GM04504 (cell line): ENCODE measurements at places on chromosomes 2 and 18.

DNA sequence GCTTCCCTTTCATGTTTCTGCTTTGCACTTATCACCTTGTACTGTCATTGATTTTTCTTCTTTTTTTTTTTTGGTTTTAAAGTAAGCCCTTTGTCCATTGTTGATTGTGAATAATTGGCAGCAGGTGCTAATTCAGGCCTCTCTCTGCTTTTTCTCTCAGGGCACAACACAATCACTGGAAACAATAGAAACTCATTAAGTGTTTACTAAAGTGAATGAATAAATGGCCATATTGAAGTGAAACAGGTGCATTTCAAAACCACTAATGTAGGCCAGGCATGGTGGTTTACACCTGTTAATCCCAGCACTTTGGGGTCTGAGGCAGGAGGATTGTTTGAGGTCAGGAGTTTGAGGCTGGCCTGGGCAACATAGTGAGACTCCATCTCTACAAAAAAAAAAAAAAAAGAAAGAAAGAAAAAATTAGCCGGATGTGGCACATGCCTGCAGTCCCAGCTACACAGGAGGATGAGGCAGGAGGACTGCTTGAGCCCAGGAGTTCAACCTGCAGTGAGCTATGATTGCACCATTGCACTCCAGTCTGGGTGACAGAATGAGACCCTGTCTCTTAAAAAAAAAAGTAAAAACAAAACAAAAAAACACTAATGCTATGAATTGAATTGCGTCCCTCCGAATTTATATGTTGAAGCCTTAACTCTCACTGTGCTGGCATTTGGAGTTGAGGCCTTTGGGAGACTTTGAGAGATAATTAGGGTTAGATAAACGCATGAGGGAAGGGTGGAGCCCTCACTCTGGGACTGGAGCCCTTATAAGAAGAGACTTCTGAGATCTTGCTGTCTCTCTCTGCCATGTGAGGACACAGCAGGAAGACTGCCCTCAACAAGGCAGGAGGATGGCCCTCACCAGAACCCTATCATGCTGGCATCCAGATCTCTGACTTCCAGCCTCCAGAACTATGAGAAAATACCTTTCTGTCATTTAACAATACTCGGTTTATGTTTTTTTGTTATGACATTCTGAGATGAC is 19.9 kb downstream of the SLC38A11 start:
- no peak for DNase-seq

- DNase-seq = no peak
Observed at GRCh38 chr2:192201116-192201515, 6.4 kb upstream of the TMEFF2 start.

- DNase-seq = peak; percentile 62
Observed at GRCh38 chr18:36711813-36712444, 116.9 kb downstream of the TPGS2 start.

- peak; percentile 73 for DNase-seq
Observed at GRCh38 chr18:36628435-36629137, 200.2 kb downstream of the TPGS2 start.

GRCh38 chr18:49123431-49123830 is 172.7 kb upstream of the SMAD7 start:
- DNase-seq = no peak

DNA sequence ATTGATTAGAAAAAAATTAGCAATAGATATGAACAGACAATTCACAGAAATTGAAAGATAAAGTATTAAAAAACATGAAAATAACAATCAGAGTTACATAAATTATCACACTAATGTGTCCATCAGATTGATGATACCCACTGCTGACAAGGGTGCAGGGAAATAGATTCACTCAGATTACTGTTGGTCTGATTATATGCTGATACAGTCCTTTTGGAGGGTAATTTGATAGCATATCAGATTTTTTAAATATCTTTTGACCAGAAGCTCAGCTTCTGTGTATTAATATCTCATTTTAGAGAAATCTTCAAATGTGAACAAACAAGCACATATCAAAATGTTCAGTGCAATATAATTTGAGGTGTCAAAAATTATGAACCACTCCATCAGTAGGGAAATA is 157.9 kb upstream of the EPC2 start:
- DNase-seq = no peak

DNA sequence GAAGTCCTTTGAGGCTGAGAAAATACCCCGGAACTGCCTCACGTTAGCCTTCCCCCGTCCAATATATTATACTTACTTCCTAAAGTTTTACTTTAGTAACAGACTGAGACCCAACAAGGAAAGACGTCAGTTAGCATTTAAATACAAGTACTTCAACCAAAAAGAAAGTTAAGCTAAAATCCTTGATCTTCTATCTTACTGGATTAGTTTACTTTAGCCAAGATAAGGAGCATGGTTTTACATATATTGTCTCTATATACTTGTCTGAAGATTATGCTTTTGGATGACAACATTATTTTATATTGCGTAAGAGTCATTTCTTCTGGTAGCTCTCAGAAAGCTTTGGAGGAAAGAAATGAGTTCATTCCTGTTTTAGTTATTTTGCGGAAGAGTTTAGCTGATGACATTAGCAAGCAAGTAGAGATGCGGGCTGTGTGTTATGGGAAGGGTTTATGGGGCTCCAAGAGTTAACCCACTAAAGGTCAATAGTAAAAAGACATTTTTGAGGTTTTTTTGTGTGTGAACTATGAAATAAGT is 532.9 kb downstream of the ZNF516 start:
- DNase-seq = no peak

DNA sequence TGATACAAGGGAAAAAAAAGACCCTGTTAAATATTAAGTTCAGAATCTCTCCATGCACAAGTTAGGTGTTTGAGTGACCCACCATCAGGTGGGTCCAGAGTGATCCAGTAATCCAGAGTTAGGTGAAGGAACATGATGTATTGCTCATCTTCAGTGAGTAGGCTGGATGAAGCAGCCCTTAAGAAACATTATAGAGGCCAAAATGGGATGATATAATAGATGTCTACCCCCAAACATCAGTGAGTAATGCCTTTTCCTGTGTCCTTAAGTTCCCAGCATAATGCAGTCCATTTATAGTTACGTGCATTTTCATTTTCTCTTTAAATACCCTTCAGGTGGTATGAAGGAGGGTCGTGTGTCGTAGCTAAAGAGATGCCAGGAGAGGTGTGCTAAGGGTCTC is 89.6 kb downstream of the MAP4K4 start:
- DNase-seq = no peak

DNA sequence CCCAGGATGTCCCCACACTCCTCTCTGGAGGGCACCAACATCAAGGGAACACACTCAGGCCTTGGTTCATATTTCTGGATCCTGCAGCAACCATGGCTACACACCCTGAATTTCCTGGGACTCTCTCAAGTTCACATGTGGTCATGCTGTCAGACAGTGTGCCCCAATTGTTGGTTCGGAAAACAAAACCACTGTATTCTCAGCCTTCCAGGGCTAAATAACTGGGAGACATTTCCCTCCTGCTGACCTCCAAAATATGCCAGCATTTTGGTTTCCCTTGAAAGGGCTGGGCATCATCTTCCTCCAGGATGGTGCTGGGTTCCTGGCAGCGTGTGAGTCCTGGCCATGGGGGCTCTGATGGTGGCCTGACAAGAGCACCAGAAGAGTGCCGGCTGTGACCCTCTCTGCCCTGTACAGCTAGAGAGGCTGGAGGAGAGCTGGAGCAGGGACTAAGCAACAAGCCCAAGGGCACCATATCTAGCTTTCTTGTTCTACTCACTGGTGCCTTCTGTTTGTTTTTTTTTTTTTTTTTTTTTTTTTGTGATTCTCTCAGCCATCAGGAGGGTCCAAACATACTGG is 37.5 kb upstream of the WIPF1 start:
- no peak for DNase-seq

DNA sequence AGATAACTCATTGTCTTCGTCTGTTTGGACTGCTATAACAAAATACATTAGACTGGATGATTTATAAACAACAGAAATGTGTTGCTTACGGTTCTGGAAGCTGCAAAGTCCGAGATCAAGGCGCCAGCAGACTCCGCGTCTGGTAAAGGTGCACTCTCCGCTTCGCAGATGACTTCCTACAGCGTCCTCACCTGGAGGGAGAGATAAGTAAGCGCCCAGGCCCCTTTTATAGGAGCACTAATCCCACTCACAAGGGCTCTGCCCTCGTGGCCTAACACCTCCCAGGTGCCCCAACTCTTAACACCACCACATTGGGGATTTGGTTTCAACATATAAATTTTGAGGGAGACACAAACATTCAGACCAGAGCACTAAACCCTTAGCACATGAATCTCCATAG is 51.3 kb downstream of the SERTAD2 start:
- no peak for DNase-seq
